ENCODE measurements at places on chromosomes 11 and 22.

GRCh38 chr11:17257196-17257595 lies 19.3 kb upstream of the NUCB2 start:
- no peak for DNase-seq

- no peak for DNase-seq
Observed at GRCh38 chr11:12429155-12429554, 51.8 kb downstream of the PARVA start.

GRCh38 chr11:122440811-122441665 lies 214.5 kb upstream of the UBASH3B start:
- DNase-seq = no peak

DNA sequence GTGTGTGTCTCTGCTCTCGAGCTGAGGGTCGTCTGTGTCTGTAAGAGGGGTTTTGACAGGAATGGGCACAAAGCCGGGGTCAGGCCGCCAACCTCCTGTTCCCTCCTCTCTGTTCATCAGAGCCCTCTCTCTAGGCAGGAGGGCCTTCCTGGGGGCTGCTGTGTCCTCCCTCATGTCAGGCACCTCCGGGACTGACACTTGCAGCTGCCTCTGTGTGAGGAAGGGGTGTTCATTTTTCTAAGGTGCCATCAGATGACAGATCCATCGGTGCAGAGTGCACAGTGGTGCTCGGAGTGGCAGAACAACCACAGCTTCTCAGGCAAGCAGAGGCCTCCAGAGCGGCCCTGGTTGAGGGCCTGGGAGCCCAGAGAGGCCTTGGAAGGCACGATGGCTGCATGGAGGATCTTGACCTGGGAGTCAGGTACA lies 265.4 kb upstream of the B3GAT1 start:
- no peak for DNase-seq

DNA sequence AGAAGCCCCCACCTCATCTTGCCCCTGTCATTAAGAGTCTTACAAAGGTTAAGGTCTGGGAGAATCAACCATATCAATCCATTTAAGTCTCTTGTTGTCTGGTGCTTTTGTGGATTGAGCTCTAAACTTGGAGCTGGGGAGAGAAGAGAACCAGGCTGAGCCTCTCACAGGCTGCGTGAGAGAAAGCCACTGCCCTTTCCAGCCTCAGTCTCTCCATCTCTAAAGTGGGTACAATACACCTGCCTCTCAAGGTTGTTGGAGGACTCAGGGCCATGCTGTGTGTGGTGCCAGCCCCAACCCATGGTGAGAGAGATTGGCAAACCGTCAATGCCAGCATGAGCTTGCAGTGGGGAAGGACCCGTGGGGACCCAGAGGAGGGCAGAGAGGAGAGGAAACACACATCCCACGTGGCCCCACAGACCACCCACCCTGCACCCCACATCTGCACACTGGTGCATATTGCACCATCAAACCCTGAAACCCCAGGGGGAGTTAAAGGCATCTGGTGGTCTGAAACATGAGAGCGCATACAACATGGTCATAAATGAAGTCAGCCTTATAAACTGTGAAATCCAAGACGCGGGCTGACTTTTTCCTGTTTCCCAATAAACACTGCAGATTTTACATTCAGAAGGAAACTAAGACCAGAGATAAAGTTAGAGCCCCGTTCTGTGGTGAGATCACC lies 27.5 kb upstream of the FBLN1 start:
- no peak for DNase-seq

- DNase-seq = no peak
Observed at GRCh38 chr11:75403983-75404658, 4.8 kb downstream of the RPS3 start.

DNA sequence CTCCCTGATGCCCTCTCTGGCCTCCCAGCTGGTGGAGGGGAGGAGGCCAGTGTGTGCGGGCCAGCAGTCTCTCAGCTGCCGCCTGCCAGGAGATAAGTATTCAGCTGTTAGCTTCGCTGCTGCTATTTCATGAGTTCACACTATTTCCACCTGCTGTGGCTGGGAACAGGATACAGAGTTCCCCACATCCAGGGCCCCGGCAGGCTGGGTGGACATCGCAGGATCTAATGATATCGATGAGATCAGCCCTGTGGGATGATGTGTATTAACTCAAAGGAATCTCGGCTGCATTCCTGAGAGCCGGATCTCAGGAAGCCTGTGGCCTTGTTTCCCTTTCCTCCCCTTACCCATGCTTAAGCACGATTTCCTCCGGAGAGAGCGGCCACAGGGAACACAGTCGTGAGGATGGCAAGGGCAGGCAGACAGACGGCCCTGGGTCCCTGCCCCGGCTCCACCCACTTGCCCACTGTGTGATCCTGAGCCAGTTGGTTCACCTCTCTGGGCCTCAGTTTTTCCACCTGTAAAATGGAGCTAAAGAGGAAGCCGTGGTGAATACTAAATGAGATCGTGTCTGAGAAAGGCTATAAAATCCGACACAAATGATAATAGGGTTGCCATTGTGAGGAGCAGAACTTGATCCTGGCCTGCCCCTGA lies 6.5 kb upstream of the PVALB start:
- no peak for DNase-seq

DNA sequence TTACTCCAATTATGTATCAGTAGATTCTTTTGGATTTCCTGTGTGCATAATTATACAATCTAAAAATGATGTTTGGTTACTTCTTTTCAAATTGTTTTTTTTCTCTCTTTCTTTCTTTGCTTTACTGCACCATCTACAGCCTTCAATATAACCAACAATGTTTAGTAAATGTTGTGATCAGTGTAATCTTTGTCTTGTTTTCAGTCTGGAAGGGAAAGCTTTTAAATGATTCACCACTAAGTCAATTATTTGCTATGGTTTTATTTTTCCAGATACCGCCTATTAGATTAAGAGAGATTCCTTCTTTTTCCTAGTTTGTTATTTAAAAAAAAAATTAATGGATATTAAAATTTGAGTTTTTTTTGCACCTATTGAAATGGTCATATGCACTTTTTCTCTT lies 29.8 kb upstream of the ABTB2 start:
- DNase-seq = no peak

DNA sequence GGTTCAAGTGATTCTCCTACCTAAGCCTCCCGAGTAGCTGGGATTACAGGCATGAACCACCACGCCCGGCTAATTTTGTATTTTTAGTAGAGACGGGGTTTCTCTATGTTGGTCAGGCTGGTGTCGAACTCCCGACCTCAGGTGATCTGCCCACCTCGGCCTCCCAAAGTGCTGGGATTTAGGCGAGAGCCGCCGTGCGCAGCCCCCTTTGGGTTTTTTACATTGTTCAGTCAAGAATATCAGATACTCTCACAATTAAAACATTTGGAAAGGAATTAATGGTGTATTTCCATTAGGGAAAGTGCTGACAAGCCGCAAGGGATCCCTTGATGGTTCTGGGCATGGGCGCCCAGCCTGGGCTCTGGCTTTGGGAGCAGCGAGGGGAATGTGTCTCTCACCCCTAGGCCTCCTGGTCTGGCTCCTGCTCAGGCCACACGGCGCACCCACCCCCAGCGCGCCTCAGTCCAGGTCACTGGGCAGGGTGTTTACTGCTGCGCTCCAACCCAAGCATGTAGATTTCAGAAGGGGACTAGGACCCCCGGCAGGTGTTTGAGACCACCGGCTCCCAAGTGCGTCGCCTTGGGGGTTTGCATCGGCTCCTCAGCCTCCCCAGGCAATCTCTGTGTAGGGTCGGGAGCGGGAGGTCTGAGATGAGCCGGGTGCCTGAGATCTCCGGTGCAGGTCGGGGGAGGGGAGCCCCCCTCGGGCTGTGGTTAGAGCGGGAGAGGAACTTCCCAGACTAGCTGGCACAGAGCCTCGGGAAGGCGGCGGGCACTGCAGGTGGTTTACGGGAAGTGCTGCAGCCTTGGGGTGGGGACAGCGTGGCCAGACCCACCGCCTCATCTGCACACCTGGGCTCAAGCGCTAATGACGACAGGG lies 809 bp upstream of the IRF7 start:
- no peak for DNase-seq

DNA sequence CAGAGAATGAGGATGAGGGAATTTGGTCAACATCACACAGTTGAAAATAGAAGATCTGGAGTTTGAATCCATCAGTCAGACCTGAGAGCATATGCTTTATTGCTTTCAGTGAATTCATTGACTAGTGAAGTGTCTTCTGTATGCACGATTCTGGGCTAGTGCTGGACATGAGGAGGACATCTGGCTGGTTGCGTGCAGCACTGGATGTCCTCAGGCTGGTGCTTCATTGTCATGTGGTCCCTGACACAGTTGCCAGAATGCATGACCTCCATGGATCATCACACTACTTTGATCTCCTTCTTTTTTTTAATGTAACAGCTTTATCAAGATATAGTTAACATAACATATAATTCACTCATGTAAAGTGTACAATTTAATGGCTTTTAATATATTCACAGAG lies 44.5 kb upstream of the MMP7 start:
- DNase-seq = no peak

DNA sequence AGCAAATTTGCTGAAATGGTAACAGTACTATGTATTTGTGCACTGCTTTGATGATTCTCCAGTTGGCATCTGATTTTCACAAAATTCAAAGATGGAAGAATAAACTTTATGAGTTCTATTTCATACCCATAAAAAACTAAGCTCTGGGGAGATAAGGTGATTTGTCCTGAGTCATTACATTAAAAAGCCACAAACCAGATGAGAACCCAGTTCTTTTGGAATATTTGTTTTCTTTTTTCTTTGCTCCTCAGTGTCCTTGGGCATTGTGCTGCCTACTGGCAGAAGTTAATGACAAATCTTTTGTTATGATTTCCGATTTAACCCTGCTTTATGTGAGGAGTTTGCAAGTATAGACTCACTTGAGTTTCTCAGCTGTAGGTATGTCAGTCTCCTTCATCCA lies 45.4 kb upstream of the AMOTL1 start:
- DNase-seq = no peak

- no peak for DNase-seq
Observed at GRCh38 chr11:843818-844692, 1.4 kb downstream of the TSPAN4 start.

GRCh38 chr11:86743223-86744118 lies 56.9 kb upstream of the PRSS23 start:
- no peak for DNase-seq

- DNase-seq = no peak
Observed at GRCh38 chr22:39439170-39439569, 17.6 kb upstream of the MGAT3 start.

DNA sequence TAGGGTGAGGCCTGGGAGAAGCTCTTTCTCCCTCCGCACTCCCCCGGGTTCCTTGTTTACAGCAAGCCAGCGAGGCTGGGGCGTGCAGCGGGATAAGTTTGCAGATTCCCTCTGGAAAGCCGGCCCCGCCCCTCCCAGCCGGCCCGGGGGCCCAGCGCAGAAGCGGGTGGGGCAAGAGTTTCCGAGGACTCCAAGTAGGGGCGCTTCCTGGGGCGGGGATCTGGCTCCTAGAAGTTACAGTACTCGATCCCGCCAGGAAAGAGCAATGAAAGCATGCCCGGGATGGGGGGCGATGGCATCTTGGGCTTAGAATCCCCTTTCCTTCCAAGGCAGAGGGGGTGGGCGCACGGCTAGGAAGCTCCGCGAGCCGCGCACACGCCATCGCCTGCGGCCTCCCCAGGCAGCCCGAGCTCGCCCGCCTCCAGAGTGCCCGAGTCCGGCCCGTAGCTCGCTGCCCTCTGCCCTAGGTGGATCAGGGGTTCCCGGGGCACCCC lies 385 bp downstream of the TST start:
- DNase-seq = no peak

Measured in NCI-H187 treated with DMSO at 0.1 percent for 48 hours (cell line).